NCI-H345 (cell line): ENCODE measurements at places on chromosomes 2 and 18.
A peak's percentile ranks its signal among the peaks of the same experiment; 100 is the strongest.

DNA sequence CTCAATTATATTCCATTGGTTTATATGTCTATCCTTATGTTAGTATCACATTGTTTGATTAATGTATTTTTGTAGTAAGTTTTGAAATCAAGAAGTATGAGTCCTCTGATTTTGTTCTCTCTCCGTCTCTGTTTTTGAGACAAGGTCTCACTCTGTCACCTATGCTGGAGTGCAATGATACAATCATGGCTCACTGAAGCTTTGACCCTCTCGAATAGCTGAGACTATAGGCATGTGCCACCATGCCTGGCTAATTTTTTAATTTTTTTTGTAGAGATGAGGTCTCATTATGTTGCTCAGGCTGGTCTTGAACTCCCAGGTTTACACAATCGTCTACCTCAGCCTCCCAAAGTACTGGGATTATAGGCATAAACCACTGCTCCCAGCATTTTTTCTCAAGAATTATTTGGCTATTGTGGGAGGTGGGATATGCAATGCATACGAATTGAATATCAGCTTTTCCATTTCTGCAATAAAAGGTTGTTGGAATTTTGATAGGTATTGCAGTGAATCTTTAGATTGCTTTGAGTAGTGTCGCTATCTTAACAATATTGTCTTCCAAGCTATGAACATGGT lies 17.7 kb upstream of the GORASP2 start:
- DNase-seq, result no peak

GRCh38 chr2:128324897-128325410 lies 6.3 kb upstream of the HS6ST1 start:
- DNase-seq, result no peak

DNA sequence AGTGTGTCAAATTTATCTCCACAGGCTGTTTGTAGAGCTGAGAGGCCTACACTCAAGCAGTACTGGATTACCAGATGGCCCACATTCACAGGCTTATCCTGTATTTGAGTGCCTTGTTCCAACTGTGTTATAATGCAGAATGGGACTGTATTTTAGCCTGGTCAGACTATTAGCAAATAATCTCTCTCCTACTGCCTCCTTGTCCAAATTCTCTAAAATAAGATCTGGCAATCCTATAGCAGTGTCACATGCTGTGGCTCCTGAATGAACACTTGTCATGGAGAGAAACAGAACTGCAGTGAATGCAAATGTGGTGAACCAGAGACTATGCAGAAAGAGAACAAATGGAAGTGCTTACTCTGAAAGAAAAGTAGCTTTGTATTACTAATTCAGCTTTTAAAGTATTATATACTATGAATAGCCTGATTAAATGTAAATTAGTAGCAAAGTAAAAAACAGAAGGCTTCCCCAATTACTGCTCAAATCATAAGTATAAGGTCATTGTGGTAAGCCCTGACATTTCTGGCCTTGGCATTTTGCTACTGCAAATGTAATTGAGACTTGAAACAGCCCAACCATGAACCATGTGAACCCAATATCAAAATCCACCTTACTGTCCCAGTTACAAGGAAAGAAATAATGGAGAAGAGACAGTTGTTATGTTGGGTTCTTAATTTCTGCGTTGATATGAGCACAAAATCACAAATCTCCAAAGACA lies 80.0 kb downstream of the MAP4K3 start:
- DNase-seq, result no peak

DNA sequence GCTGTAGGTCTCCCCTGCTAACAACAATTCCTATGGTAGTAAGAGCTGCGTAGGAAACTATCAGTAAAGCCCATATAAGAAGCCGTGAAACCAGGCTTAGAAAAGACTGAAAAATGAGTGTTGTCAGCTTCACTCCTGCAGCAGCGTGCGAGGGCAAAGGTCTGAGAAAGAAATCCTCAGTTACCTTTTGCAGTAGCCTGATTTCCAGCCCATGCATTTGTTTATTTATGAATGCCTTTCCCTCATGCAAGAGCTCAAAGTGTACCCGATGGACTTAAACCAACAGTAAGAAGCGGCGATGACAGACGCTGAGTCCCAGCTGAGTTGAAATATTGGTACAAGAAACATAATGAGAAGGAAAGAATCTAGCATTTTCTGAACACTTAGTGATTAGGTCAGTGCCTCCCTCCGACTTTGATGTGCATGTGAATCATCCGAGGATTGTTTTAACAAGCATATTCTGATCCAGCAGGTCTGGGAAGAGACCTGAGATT lies 15.0 kb upstream of the POLI start:
- no peak for DNase-seq

DNA sequence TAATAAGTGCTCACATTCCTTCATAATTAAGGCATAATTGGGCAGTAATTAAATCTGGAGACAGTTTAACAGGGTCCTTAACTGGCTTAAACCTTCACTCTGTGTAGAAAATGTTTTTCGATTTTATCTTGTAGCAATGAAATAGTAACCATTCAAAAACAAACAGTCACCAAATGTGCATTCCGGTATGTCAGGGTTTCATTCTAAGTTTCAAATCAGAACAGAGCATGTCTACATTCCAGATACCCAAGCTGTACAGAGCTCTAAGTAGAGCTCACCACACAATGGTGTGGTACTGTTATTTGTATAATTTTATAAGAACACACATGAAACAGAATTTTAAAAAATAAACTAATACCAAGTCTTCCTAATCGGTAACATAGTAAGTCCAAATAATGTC lies 52.6 kb downstream of the SMAD2 start:
- DNase-seq, result no peak

DNA sequence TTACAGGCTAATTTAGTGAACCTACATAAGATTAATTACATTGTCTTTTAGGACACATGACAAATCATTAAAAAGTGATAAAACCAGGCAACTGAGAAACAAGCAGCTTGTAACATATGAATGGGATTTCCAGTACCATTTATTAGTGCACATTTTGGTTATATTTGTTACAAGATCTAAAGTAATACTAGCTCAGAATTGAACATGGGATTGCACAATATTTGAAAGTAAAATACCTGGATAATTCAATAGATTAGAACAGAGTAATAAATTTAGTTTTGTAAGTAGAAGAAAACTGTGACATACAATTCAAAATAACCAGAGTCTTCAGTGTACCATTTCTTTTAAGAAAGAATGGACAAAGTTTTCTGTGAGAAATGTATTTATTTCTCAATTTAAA lies 1400.7 kb upstream of the ACVR2A start:
- no peak for DNase-seq

DNA sequence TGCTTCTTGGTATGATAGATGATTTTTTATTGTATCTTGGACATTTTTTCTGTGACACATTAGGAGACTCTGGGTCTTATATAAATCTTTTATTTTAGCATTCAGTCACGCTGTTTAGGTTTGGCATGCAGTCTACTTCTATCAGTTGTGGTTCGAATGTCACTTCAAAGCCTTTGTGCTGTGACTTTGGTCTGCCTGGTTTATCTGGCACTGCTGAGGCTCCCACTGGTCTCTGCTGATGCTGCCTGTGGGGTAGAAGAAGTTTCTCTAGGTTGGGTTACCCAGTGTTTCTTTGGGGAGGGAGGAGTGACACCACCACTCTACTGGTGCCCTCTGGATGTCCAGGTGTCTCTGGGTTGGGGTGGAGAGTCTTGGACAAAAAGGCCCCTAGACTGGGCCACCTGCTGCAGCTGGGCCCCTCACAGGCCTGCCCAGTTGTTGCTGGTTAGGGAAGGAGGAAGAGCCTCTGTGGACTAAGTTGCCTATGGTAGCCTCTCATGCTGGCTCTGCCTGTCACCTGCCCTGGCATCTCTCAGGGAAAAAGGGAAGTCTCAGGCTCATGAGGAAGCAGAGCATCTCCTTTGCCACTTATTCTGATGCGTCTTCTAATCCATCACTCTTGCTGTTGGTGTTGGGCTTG lies 115.4 kb upstream of the HS6ST1 start:
- DNase-seq, result no peak

DNA sequence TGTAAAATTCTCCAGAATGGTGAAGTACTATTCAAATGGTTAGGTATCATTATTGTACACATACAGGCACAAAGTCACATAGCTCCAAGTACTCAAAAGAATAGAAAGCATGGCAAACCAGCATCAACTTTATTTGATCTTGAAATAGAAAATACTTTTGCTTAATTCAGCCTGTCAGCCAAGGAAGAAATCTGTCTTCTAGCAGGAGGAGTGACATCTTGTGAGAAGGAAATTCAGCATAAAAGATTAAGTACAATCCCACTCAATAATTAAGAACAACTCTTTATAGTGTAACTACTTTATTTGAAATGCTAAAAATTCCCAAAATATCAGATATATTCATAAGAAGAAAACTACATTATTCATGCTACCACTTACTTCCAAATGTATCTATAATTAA lies 15.8 kb downstream of the DNAJC27 start:
- DNase-seq, result no peak

DNA sequence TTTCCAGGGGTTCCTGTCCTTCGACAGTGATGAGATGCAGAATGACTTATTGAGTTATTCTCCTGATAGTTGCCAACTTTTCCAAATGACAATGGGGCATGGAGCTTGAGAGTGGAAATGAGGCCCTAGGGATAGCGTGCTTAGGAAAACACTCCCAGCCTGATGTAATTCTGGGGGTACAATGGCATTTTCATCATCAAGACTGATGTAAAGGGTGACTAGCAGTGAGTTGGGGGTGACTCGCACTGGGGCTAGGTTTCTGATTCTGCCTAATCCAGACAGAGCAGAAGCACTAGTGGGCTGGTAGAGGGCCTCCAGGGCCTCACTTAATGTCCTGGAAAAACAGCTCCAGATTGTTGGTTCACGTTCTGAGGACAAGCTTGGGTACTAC lies 34.0 kb upstream of the IL37 start:
- no peak for DNase-seq

DNA sequence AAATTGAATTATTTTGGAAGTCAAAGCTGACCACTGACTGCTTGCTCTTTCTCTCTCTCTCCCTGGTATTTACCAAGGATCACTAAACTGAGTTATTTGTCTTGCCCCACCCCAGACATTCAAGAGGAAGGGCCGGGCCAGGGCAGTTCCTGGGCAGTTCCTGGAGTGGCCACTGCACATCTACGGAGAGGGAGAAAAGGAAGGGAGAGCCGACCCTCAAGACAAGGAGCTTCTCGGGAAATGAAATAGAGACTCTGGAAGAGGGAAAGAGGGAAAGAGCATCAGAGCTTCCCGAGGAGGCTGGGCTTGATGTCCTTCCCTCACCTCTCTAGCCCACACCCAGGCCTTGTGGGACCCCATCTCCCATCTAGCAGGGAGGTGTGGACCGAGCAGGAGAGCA lies 83.1 kb downstream of the SEPTIN10 start:
- no peak for DNase-seq

DNA sequence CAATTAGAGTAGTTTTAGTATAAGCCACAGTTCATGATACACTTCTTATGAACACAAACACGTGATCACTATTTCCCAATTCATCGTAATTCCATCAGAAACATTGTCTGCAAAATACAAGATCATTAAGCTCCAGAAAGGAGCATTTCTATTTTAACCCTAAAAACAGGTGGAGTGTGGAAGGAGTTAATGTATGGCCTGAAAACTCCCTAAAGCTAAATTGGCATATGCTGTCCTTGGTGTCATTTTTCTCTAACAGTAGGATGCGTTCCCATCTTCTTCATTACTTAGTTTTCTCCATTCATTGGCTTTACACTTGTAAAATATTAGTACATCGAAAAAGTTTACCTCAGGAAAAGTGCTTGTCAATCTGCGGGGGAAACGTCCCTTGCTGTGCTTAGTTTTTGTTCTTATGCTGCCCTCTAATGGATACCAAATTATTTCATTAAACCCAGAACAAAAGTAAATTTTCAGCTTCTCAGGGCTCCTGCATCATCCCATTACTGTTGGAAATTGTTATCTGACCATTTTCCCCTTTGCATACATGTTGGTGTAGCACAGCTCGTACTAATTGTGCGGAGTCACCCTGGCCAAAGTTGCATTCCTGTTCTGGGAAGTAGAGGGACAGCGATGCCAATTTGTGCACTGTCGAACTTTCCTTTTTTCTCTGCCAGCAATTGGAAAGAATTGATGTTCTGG lies 153.4 kb downstream of the GPD2 start:
- peak; percentile 46 for DNase-seq

DNA sequence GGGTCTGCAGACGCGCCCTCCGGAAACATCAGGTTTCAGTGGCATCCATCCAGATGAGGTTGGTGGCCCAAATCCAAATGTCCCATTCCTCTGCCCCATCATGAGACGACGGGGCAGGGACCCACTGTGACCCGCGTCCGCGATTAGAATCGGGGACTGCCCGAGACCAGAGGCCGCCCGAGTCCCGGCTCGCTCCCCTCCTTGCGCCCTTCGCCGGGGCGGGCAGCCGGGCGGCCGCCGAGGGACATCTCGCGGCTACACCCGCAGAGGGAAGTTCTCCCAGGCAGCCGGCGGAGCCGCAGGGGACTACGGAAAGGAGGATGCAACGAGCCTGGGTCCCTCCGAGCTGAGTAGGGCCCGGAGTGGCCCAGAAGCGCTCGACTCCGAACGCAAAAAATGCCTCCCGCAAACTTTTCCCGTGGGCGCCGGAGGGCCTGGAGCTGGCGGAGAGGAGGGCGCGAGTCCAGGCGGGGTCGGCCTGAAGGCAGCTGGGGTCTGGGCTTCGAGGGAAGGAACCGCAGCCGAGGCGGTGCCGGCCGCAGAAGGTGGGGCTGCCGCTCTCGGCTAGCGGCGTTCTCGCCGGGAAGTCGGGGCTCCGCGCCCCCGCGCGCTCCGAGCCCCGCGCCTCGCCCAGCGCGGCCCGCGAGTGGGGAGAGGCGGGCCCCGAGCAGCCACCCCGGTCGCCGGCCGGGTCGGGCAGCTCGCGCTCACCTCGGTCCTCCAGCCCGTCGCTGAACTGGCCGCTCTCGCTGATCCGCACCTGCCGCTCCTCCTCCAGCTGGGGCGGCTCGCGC lies 580 bp downstream of the TMEM163 start:
- peak; percentile 22 for DNase-seq

DNA sequence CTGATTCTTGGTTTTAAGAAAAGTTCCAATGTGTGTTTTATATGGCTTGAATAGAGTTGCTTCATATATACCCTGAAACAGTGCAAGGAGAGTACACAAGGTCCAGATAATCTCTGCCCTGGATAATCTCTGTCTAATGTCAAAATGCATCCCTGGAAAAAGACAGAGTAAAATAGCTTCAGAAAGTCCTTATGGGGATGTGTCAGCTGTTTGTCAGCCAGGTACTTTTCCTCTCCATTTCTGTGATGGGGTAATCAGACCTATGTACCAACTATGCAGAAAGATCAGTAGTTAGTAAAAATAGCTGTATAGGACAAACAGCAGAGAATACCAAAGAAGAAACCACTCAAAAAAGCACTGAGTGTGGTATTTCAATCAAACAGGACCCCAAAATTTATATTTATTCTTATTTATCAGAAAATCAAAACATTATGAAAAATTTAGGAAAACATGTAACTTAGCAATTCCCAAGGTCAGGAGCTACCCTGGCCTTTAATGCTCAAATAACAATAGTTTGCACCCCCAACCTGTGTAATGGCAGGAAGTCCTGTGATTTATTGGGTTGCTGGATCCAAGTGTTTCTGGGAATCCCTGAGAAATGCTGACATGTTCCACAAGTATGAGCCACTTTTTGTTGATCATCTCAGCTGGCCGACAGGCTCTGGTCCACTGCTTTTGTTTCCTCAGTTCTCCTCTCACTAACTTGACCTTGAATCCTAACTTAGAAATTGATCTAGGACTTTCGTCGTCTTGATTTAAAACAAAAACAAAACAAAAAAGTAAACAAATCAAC lies 69.6 kb downstream of the MDH1 start:
- no peak for DNase-seq

GRCh38 chr2:62817995-62818713 lies 112.6 kb downstream of the EHBP1 start:
- DNase-seq, result no peak
